ENCODE measurements at places on chromosomes 2 and 18.

GRCh38 chr2:124112966-124113365, 87.9 kb downstream of the CNTNAP5 start:
- DNase-seq, result no peak

DNA sequence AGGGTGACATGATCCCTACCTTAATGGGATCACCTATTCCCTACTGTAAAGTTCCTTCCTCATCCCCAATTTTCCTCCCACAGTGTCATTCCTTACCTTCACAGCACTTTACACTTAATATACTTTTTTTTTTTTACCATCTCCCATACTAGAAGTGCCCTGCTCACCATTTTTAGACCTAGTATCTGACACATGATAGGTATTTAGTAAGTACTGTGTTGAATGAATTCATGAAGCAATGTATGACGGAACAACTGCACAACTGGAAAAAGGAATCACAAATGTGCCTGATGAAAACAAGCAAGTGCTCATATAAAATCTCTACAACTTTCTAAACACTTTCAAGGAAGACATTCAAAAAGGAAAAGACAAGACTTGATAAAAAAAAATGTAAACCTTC, 77.0 kb upstream of the ST8SIA5 start:
- DNase-seq, result no peak

GRCh38 chr2:128505150-128505490, 186.5 kb upstream of the HS6ST1 start:
- DNase-seq, result no peak

DNA sequence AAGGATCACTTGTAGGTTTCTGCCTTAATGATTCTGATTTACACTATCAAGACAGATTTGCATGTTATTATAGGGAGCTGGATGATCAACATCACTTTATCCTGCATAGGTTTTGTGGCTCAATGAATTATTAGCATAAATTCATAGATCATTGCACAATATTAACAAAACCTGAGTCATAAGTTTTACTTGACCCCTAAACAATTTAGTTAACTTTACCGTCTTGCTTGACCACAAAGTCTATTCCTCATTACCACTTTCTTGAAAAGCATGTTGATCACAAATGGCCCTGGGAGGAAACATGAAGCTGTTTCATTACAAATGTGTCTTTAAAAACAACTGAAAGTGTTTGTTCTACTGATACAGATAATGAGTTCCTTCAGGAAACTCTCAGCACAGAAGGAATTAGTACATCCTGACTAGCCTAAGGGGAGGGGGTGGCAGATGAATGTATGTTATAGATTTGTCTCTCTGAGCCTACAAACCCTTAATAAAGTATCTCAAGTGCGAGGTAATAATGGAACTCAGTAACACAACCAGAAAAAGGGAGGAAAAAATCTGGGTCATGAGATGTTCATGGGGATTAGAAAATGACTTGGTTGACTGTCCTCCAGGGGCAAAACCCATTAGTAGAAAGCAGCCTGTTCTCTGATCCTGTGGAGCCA, 303.4 kb downstream of the PIK3C3 start:
- no peak for DNase-seq

DNA sequence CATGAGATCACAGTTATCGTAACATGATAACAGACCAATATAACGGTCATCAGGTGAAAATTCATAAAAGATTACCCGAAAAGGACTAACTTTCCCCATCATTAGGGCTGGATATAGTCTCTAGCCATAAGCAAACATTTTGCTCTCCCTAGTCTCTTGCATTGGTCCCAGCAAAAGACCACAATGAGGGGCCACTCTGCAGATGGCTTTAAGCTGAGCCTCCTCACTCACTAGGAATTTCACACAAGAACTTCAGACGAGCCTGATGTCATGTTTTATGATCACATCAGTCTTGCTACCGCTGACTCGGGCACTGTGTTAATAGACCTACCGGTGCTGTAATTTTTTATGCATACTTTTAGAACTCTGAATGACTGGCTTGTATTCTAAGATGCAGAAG, 35.2 kb downstream of the STK17B start:
- no peak for DNase-seq

- DNase-seq, result no peak
These were observed 3.9 kb downstream of the KCNG2 start for GRCh38 chr18:79801641-79802040.

GRCh38 chr2:230335461-230335863, 8.5 kb downstream of the SP140L start:
- DNase-seq, result no peak
